Right cardiac atrium (tissue), 5 donors: ENCODE measurements at places on chromosomes 3 and 15. TPM values are rescaled to one million over a fixed set of nuclear protein-coding genes. Genes with fewer than 3 reads are reported as not detected.

MRPS22 gene
- 54.5 TPM for total RNA-seq

- DNase-seq: no peak
Observed at GRCh38 chr3:61565569-61565968, 4.2 kb downstream of the PTPRG start.

- no peak for DNase-seq
Observed at GRCh38 chr3:98557324-98558010, 25.7 kb downstream of the GPR15 start.

- DNase-seq: no peak
Observed at GRCh38 chr3:144622845-144623244, 651.2 kb downstream of the DIPK2A start.

CCDC54 gene
- total RNA-seq: not detected

- no peak for DNase-seq
Observed at GRCh38 chr3:128914966-128915645, 35.7 kb downstream of the ACAD9 start.

GRCh38 chr3:82000773-82001172 lies 239.3 kb upstream of the GBE1 start:
- no peak for DNase-seq

PRRT3 gene
- 1.5 TPM for total RNA-seq
